Prostate gland (tissue), 2 donors: ENCODE measurements at places on chromosomes 5 and 9.
A peak's percentile ranks its signal among the peaks of the same experiment; 100 is the strongest.

GRCh38 chr9:98517761-98518160 is 191.0 kb downstream of the GABBR2 start:
- no peaks in the 10 kb centered on the region for H3K36me3 ChIP-seq
- H3K27me3 ChIP-seq = no peaks in the 10 kb centered on the region
- H3K4me1 ChIP-seq = no peaks in the 10 kb centered on the region
- H3K4me3 ChIP-seq = no peak overlapping the region
- DNase-seq = no peak

- H3K4me3 ChIP-seq = no peak overlapping the region
- H3K36me3 ChIP-seq = no peaks in the 10 kb centered on the region
- no peak overlapping the region for H3K27ac ChIP-seq
- no peak for DNase-seq
- H3K4me1 ChIP-seq = no peaks in the 10 kb centered on the region
- H3K27me3 ChIP-seq = no peaks in the 10 kb centered on the region
Measured at GRCh38 chr5:16234598-16234997, 55.0 kb upstream of the MARCHF11 start.

- DNase-seq = no peak
- no peaks in the 10 kb centered on the region for H3K4me1 ChIP-seq
- H3K4me3 ChIP-seq = no peak overlapping the region
- no peak overlapping the region for H3K27ac ChIP-seq
- no peaks in the 10 kb centered on the region for H3K36me3 ChIP-seq
Measured at GRCh38 chr9:76846297-76846696, 59.6 kb downstream of the PRUNE2 start.

DNA sequence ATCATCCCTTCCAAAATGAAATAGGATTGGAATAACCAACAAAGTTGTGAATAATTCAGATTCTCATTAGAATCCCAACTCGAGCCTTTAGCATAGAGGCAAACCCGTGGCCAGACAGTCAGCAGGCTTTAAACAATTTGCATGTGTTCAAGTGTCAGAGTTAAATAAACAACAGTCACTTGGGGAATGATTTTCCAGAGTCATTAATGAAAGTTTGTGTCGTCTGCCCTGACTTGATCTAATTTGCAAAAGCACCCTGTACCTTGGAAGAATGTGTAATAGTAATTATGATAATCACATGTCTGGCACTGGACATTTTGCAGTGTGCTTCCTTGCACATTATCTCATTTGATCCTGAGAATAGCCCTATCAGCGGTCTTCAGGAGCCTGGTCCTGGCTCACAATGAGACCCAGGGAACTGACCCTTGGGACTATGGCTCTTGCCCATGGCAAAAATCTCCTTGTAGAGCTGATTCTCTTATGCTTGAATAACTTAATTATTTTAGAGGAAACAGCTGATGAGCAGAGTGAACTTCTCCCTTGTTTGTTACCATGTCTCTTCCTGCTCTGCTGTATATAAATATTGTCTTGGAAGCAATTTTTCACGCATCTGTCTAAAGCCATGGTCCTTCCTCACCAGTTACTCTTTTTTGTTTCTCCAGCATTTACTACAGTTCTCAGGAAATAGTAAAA is 272.7 kb downstream of the NR3C1 start:
- no peaks in the 10 kb centered on the region for H3K27me3 ChIP-seq
- no peak overlapping the region for H3K4me3 ChIP-seq
- no peak overlapping the region for H3K27ac ChIP-seq
- H3K36me3 ChIP-seq = no peaks in the 10 kb centered on the region
- H3K4me1 ChIP-seq = peaks cover 8% of the 10 kb centered on the region
- DNase-seq = no peak

DNA sequence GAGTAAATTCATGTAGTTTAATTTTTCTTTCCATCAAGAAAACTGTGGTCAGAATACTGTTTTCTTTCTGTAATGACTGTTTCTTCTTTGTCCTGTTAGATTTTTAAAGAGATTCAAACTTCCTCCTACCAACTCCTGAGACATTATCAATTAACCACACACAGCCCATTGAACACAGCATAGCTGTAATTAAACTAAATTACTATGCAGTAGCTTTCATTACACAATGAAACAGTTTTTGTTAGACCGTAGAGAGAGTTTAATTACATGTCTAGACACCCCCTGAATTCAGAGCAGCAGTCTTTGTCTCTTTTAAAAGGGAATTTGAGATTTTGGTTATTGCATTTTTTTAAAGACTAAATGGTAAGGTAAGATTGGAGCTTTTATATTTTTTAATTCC is 77.5 kb downstream of the STARD4 start:
- H3K4me3 ChIP-seq = no peak overlapping the region
- no peaks in the 10 kb centered on the region for H3K36me3 ChIP-seq
- no peak for DNase-seq
- H3K4me1 ChIP-seq = no peaks in the 10 kb centered on the region

DNA sequence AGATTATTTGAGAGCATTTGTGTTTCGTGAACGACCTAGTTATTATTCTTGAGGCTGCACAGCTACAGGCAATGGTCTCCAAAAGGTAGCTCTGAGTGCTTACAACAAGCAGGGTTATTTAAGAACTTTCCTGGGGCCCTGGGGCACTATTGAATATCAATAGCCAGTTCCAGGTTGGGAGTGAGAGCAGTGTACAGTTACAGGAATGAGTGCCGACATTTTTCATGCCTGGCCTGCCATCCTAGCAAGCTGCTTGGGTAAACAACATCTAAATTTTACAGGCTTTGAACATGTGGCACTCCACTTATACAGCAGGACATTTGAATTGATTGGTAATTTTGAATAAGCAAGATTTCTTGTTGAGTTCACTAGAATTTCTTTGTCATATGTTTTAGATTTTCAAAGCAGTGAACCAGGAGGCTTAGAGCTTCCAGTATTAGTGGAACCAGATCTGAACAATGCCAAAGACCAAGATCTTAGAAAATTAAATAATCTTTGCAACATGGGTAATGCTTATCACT is 171.9 kb upstream of the GDNF start:
- no peak overlapping the region for H3K27ac ChIP-seq
- no peaks in the 10 kb centered on the region for H3K36me3 ChIP-seq
- no peak for DNase-seq
- no peak overlapping the region for H3K4me3 ChIP-seq
- no peaks in the 10 kb centered on the region for H3K27me3 ChIP-seq

DNA sequence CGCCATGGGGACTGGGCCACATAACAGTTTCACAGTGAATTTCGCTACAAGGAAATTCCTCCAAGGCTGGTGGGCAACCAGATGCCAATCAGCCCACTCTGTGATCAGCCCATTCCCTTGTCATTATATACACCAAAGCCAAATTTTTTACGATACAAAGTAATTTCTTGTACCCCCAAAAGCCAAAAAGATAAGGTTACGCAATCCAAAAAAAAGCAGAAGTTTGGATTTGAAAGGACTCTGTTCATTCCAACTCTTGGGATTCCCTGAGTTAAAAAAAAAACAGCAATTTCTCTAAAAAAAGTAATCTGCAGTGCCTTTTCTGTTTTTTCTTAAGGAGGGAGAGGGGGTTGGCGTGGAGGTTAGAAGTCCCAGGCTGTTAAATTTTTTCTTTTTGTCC is 166.8 kb downstream of the CDH10 start:
- no peaks in the 10 kb centered on the region for H3K4me1 ChIP-seq
- H3K27ac ChIP-seq = no peak overlapping the region
- no peak overlapping the region for H3K4me3 ChIP-seq
- no peaks in the 10 kb centered on the region for H3K27me3 ChIP-seq
- H3K36me3 ChIP-seq = no peaks in the 10 kb centered on the region
- DNase-seq = no peak

DNA sequence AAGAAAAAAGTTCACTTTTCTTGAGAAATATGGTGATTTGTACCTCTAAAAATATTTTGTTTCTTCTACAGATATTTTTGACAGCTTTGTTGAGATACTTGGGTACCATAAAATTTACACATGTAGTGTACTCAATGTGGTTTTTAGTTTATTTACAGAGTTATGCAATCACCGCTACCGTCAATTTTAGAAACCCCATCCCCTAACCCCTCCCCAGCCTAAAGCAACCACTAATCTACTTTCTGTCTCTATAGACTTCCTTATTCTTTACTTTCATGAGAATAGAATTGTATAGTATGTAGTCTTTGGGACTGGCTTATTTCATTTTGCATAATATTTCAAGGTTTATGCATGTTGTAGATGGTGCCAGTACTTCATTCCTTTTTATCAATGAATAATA is 45.0 kb upstream of the TDRD7 start:
- H3K36me3 ChIP-seq = no peaks in the 10 kb centered on the region
- no peak for DNase-seq
- H3K4me3 ChIP-seq = no peak overlapping the region

DNA sequence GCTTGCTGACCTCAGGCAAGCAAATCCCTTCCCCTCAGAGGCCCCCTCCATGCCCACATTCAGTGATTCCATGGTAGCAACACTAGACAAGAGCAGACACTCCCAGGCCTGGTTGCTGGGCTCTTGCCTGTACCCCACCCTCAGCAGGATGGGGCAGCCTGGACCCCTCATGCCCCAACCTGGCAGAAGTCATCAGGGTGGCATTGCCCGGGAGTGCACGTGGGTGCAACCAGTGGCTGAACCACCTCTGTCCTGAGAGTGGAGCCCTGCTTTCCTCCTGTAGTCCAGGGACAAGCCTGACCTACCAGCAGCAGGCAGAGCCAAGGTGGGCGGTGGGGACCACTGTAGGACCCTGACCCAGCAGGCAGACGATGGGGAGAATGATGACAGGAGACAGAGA is 65.8 kb upstream of the TBC1D2 start:
- DNase-seq = no peak
- no peak overlapping the region for H3K27ac ChIP-seq
- H3K27me3 ChIP-seq = no peaks in the 10 kb centered on the region
- H3K4me3 ChIP-seq = no peak overlapping the region

GRCh38 chr5:1445313-1445688 is at the start of gene SLC6A3:
Gene SLC6A3 (minus strand): TSS chr5:1445440. CDS start chr5:1443197, 2,243 bp downstream.
- no peak within 1 kb of the TSS for H3K27ac ChIP-seq
- peak within 1 kb of the TSS; percentile 14 for H3K4me3 ChIP-seq
- peaks cover 50% of the 10 kb centered on the region for H3K27me3 ChIP-seq
- peaks cover 10% of the 10 kb centered on the region for H3K4me1 ChIP-seq
- no peaks in the 10 kb centered on the region for H3K36me3 ChIP-seq

DNA sequence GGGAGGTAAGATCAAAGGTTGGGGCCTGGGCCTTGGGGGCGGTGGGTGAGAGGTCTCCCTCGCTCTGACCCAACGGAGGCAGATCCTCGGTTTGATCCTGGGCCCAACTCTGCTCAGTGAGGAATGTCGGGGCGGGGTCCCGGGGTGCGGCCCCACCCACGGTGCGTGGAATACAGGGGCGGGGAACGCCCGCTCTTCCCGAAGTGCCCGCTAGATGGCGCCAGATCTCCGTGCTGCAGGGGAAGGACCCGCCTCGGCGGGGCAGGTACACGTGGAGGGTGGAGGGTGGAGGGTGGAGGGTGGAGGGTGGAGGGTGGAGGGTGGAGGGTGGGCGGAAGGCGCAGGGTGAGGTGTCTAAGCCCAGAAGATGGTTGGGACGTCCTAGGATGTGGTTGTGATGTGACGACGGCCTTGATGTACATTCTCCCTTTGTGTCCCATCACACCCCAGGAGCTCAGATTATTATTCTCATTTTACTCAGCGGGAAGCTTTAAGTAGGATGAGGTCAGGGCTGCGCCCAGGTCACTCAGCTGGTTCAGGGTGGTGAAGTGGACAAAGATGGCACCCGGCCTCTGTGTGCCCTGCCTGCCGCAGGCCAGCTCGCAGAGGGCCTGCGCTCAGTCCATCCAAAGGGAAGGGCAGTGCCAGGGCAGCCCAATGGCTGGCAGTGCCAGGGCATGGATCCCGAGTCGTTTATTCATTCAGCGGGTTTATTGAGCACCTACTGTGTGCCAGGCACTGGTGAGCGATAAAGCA is 9.4 kb upstream of the RPS14 start:
- no peaks in the 10 kb centered on the region for H3K27me3 ChIP-seq
- H3K4me3 ChIP-seq = no peak overlapping the region
- peak; percentile 62 for DNase-seq

GRCh38 chr9:78882481-78882880 is 585.6 kb downstream of the PSAT1 start:
- H3K27me3 ChIP-seq = no peaks in the 10 kb centered on the region
- H3K4me3 ChIP-seq = no peak overlapping the region
- no peak for DNase-seq
- H3K27ac ChIP-seq = no peak overlapping the region

GRCh38 chr5:160272889-160273288 is 39.5 kb downstream of the CCNJL start:
- no peak overlapping the region for H3K4me3 ChIP-seq
- no peaks in the 10 kb centered on the region for H3K27me3 ChIP-seq
- H3K4me1 ChIP-seq = no peaks in the 10 kb centered on the region
- no peak overlapping the region for H3K27ac ChIP-seq

- H3K27me3 ChIP-seq = no peaks in the 10 kb centered on the region
- DNase-seq = no peak
- H3K4me3 ChIP-seq = no peak overlapping the region
- no peak overlapping the region for H3K27ac ChIP-seq
Measured at GRCh38 chr5:32458880-32459495, 14.4 kb upstream of the ZFR start.

DNA sequence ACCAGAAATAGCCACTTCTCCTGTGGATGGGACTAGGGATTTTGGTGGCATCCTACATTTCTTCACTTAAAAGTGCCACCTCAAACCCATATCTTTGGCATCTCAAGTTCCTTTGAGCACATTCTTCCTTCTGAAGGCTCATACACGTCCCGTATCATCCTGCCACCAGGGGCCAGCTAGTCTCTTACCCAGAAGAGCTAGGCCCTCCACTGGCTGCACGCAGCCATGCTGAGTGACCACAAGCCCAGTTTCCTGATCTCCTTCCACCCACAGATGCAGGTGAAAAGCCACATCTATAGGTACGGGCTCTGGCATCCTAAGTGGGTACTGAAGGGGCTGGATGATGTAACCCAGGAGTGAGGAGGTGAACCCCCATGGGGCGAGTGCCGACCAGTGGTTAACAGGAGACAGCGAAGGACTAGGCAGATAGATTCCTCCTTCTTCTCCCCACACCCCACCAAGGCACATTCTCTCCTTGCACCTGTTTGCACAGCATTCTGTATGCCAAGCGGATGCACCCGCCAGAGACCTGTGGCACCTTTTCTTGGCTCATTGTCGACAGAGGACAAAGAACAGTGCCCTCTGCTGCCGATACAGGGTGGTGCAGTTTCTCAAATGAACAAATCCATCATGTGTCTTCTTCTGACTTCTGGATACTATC is 14.4 kb upstream of the SCGB3A1 start:
- no peaks in the 10 kb centered on the region for H3K4me1 ChIP-seq
- H3K36me3 ChIP-seq = no peaks in the 10 kb centered on the region
- H3K4me3 ChIP-seq = no peak overlapping the region
- no peak overlapping the region for H3K27ac ChIP-seq
- peak; percentile 61 for DNase-seq

DNA sequence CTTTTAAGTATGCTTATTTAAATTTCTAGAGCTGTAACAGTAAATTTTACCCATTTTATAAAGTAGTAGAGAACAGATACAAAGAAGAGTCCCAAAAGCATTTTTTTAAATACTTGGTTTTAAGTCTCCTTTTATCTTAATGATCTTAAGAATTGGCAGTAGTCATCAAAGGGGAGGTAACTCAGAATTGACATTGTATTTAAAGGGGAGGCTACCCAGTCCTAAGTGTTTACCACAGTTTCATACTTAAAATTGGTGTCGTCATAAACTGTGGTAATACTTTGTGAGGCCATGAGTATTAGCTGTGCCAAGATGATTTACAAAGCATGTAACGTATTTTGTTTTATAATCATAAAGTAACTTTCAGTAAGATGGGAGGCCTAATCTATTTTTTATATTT is 14.8 kb downstream of the SLC25A46 start:
- H3K4me3 ChIP-seq = no peak overlapping the region
- DNase-seq = no peak
- H3K27ac ChIP-seq = no peak overlapping the region
- H3K36me3 ChIP-seq = no peaks in the 10 kb centered on the region
- no peaks in the 10 kb centered on the region for H3K4me1 ChIP-seq
